ENCODE measurements at places on chromosomes 1 and 21.

GRCh38 chr1:220307607-220308006, 35.4 kb upstream of the RAB3GAP2 start:
- DNase-seq: no peak

- no peak for DNase-seq
Observed at GRCh38 chr1:9399510-9400424, 107.1 kb downstream of the SPSB1 start.

DNA sequence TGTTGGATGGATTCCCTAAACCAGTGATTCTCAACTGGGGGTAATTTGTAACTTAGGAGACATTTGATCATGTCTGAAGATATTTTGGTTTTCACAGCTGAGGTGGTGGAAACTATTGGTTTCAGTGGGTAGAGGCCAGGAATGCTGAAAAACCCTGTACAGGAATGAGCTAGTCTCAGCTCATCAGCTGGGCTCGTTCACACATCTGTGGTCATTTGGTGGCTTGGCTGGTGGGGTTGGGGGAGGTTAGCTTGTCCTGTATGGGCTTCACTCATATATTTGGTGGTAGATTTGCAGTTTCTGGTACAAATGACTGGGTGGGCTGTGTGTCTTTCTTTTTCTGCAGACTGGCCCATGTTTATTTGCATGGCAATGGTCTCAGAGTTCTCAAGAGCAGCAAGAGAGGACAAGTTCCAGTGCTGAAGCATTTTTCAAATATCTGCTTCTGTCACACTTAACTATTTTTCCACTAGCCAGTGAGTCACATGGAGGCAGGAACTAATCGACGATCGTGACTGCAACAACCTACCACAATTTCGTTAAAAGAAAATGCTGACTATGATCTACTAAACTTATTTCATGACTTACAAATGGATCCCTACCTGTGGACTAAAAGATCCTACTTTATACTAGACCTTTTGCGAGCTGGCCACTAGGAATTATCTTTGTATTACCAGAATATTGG, 321.7 kb upstream of the PLXNA2 start:
- no peak for DNase-seq

GRCh38 chr1:85024736-85025135, 23.6 kb downstream of the MCOLN3 start:
- no peak for DNase-seq

DNA sequence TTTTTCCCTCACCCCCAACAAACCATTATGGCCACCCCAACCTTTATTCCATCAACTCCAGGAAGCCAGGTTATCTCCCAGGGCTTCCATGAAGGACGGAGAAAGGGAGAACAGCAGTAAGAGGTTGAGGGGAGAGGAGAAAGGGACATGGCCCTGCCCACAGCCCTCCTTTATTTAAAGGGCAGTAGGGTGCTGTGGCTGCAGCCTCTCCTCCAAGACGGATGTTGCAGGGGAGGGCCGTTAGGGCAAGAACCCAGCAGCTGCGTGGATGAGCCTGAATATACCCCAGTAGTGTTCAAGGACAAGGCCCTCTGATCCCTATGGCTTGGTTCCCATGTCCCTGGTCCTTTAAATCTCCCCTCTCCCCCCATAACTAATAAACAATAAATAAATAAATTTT, 5.9 kb downstream of the RXFP4 start:
- DNase-seq: no peak

GRCh38 chr1:29584776-29585175, 348.5 kb downstream of the PTPRU start:
- DNase-seq: no peak

DNA sequence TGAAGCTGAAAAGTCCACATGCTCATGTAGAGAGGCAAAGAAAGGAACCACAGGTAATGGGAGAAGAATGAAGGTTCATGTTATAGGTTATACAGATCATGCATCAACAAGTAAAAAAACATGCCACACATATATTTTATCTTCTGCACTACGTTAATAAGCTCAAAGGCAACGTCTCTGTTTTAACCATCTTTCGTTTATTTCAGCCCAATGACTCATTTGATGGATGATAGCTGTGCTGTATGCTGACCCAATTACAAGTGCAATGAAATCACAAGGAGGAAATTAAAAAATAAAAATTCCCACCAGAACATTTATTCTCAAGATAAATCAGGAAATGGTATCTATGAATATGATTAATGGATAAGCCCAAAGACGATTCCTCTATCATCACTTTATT, 24.6 kb downstream of the XCL1 start:
- DNase-seq: no peak

DNA sequence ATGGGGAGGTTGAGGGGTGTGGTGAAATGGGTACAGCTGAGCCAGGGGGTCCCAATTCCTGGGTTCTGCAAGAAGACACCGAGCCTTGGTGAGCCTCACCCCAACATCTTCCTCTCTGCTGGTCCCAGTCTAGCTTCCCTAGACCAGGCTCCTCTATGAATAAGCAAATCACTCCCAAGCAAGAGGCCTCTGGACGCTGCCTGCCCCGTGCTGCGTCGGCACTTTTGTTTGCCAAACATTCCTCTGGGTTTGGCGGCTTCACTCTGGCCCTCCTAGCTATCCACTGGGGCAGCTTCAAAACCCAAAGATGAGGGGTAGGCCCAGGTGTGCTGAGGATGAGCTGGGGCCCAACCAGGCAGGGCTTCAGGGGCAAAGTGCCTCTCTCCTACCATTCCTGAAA, 137.1 kb upstream of the CD34 start:
- no peak for DNase-seq

DNA sequence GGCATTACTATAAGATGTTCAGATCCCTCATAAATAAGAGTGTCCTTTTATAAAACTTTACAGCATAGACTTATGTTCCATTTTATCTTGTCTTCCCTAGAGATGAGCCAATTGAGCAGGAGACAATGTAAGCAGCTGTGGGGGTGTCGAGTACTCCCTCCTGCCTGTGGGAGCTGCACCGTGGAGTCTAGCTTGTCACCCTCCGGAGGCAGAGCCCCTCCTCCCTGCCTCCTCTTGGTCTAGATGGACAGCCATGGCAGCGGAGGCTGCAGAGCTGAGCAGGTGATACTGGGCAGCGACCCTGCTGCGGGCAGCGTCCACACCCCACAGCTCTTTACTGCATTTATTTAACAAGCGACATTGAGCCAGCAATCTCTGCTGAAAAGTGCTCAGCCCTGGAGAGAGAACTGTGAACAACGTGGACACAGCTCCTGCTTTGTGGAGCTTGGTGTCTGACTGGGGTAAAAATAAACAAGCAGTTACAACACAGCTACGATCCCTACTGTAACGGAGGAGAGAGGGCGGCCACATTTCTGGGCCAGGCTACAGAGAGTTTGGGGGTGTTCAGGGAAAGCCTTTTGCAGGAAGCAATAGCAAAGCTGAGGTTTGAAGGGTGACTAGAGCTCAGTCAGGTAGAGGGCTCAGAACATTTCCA, 12.8 kb upstream of the KIF21B start:
- no peak for DNase-seq

DNA sequence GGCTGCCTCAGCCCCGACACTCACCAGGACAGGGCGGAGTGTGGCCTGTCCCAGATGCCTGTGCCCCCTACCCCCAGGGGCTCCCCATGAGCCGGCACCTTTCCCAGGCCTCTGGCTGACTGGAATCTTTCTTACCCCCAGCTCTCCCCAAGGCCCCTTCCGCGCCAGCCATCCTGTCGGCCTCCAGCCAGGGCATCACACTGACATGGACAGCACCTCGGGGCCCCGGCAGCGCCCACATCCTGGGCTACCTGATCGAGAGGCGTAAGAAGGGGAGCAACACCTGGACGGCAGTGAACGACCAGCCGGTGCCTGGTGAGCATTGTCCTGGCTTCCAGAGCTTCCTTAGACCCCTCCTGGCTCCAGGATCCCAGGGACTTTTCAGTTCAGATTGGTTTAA, 26.5 kb downstream of the IGFN1 start:
- DNase-seq: no peak

GRCh38 chr1:178784131-178784536, 59.1 kb downstream of the RALGPS2 start:
- DNase-seq: no peak

DNA sequence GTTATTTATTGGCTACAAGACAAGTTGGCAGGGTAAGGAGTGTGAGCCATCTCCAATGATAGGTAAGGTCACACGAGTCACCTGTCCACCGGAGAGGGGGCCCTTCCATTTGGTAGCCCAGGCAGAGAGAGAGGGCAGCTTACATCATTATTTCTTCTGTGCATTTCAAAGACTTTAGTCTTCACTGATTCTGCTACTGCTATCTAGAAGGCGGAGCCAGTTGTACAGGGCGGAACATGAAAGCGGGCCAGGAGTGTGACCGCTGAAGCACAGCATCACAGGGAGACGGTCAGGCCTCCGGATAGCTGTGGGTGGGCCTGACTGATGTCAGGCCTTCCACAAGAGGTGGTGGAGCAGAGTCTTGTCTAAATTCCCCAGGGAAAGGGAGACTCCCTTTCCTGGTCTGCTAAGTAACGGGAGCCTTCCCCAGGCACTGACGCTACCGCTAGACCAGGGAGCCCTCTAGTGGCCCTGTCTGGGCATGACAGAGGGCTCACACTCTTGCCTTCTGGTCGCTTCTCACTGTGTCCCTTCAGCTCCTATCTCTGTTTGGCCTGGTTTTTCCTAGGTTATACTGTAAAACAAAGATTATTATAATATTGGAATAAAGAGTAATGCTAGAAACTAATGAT, 36.7 kb downstream of the ZNF695 start:
- no peak for DNase-seq

GRCh38 chr1:115302390-115302961, 35.6 kb downstream of the NGF start:
- DNase-seq: no peak

DNA sequence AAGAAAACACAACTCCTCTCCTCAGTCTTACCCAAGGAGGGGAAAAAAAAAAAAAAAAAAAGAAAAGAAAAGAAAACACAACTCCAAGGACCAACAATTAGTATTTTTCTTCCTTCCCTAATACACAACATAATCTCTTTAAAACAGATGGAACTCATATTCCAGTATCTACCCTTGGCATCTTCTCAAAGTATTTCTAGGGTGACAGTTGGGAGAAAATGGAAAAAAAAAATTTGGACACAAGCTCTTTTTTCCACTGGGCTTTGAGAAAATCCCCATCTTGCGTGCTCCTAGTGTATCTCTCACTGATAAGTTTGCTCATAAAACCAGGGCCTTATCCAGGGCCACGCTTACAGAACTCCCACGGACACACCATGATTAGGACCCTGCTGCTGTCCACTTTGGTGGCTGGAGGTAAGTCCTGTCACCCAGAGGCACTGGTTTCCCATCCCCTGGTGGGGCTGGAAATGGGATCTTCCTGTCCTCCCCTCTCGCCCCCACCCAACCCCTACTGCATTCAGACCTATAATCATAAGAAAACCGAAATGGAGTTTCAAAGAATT, at the start of gene CELA2B:
TSS of gene CELA2B (plus strand) at position 353 of the 563 bp plus-strand sequence. CDS start at position 375, 22 bp downstream.
- DNase-seq: no peak

DNA sequence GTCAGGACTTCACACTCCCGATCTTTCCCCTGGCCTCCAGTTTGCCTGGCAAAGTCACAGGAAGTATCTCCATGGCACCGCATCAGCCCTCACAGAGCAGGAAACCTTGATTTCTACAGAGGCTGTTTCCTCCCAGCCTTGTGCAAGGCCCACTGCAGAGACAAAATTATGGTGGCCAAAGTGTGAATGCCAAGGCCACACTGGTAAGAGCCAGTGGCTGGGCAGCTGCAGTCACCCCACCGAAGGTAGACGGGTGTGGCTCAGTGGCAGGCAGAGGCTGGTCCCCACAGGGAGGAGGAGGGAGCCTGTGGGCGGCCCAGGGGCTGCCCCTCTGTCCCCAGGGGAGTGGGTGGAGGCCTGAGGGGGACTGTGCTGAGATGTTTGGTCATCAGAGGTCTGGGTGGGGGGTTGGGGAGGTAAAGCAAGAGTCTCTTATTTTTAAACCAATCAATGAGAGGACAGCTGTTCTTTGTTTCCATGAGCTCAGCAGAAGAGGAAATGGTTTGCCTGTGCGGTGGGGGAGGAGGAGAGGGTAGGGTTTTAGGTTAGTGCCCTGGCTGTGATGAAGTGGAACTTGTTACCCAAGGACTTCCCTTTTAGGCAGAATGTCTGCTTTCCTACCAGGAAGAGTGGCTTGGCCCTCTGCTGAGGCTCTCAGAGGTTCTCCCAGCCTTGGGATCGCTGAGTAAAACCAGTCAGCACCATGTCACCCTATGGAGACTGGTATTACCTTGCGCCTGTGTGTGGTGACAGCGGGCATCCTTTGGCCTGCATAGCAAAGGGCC, 18.0 kb upstream of the BTG2 start:
- peak; percentile 80 for DNase-seq

- no peak for DNase-seq
Observed at GRCh38 chr1:154741327-154741726, 128.8 kb downstream of the KCNN3 start.

- DNase-seq: no peak
Observed at GRCh38 chr1:232676307-232676706, 46.4 kb upstream of the SIPA1L2 start.

GRCh38 chr1:201184307-201185122, 6.1 kb upstream of the IGFN1 start:
- no peak for DNase-seq

- no peak for DNase-seq
Observed at GRCh38 chr1:156926175-156926574, 5.7 kb downstream of the LRRC71 start.

- DNase-seq: no peak
Observed at GRCh38 chr1:100413035-100413434, 60.7 kb downstream of the CDC14A start.

GRCh38 chr21:45376459-45377324, 28.3 kb upstream of the COL18A1 start:
- no peak for DNase-seq

- no peak for DNase-seq
Observed at GRCh38 chr1:201395936-201396335, 3.2 kb downstream of the LAD1 start.

DNA sequence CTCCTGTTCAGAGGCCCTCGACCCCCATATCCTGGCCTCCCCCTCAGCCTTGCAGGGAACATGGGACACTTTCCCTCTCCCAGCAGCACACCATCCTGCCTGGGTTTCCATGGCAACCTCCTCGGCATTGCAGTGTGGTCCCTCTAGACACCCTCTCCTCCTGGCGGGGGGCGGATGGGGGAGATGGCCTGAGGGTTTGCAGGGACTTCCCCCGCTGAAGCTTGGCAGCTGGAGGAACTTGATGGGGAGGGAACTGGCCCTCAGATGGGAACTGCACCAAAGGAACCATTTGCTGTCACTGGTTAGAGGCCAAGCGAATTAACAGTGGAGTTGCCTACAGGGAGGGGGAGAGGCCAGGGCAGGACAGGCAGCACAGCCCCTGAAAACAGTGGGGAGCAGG, 28.7 kb downstream of the RIMS3 start:
- DNase-seq: no peak

DNA sequence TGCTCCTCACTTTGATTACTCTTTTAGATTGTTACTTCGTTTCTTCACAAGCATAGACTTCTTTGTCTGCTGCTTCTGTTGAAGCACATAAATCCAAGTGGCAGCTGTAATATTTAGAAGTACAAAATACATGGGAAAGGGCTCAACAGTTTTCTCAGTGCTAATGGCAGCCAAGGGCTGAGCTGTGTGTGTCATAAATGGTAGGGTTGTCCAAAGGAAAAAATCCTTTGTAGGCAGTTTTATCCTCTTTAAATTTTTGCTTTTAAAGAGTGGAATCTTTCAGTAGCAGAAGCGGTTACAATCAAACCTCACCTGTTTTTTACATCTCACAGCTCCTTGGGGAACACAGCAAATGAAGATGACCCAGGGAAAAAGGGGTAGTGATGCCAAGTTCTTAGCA, 650.8 kb downstream of the PLPP3 start:
- no peak for DNase-seq

- DNase-seq: no peak
Observed at GRCh38 chr1:227749916-227750710, 14.9 kb downstream of the SNAP47 start.

- no peak for DNase-seq
Observed at GRCh38 chr21:44499631-44500030, 40.4 kb downstream of the KRTAP10-1 start.

GRCh38 chr1:158020886-158021620, 27.6 kb downstream of the KIRREL1 start:
- DNase-seq: no peak
